ENCODE measurements at places on chromosomes 1 and 21. TPM values are rescaled to one million over a fixed set of nuclear protein-coding genes. Genes with fewer than 3 reads are reported as not detected.

The KIF17 gene
- 1.3 TPM for total RNA-seq

DNA sequence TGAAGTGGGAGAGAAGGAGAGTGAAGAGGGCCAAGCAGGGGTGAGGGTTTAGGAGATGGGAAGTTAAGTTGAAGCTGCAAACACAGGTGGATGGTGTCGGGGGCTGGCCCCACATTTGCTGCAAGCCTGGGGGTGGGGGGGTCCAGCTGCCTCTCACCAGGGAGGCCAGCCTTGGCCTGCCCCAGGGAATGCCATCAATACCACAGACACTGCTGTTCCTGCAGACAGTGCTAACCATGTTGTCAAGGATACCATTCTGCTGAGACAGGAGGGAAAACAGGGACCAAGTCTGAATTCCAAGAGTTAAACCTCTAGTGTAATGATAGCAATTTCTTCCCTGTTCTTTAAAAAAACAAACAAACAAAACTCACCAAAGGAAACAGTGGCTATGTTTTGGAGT is 8.0 kb downstream of the MECR start:
- no peak overlapping the region for H3K27ac ChIP-seq
- DNase-seq: no peak
- H3K4me1 ChIP-seq: peaks cover 4% of the 10 kb centered on the region
- H3K36me3 ChIP-seq: no peaks in the 10 kb centered on the region
- H3K27me3 ChIP-seq: no peaks in the 10 kb centered on the region

GRCh38 chr1:172585348-172585747 is 52.4 kb downstream of the SUCO start:
- DNase-seq: no peak
- H3K27me3 ChIP-seq: no peaks in the 10 kb centered on the region
- peaks cover 15% of the 10 kb centered on the region for H3K36me3 ChIP-seq
- peak overlapping the region; percentile 89 for H3K27ac ChIP-seq

- DNase-seq: peak; percentile 83
- H3K36me3 ChIP-seq: no peaks in the 10 kb centered on the region
- H3K4me1 ChIP-seq: peaks cover 16% of the 10 kb centered on the region
- H3K27me3 ChIP-seq: peaks cover 3% of the 10 kb centered on the region
- no peak overlapping the region for H3K27ac ChIP-seq
Measured at GRCh38 chr1:906600-907420, 16.9 kb upstream of the SAMD11 start.

- no peak for DNase-seq
- H3K4me1 ChIP-seq: no peaks in the 10 kb centered on the region
- no peak overlapping the region for H3K4me3 ChIP-seq
- no peak overlapping the region for H3K27ac ChIP-seq
- H3K27me3 ChIP-seq: peaks cover 15% of the 10 kb centered on the region
- H3K36me3 ChIP-seq: no peaks in the 10 kb centered on the region
Measured at GRCh38 chr1:236994450-236994849, 9.8 kb downstream of the MT1HL1 start.

The ATG4C gene
- total RNA-seq: 7.1 TPM

- no peaks in the 10 kb centered on the region for H3K4me1 ChIP-seq
- H3K27me3 ChIP-seq: no peaks in the 10 kb centered on the region
- no peak overlapping the region for H3K4me3 ChIP-seq
- no peak for DNase-seq
- peaks cover 18% of the 10 kb centered on the region for H3K36me3 ChIP-seq
Measured at GRCh38 chr1:80594013-80594412, 1206.7 kb upstream of the ADGRL2 start.

Measured in chondrocyte (in vitro differentiated cells).